Endothelial cell of coronary artery (primary cell): ENCODE measurements at places on chromosomes 1 and 21. TPM values are rescaled to one million over a fixed set of nuclear protein-coding genes. Genes with fewer than 3 reads are reported as not detected.

The TMEM269 gene
- total RNA-seq = not detected in 2 replicates

The LCE3E gene
- total RNA-seq = not detected in 2 replicates

The KLHL12 gene
- total RNA-seq = 26.8 and 33.9 TPM in 2 replicates

The PLPPR4 gene
- total RNA-seq = not detected in 2 replicates

The MAN1C1 gene
- total RNA-seq = 0.18 and 0.19 TPM in 2 replicates

The CR2 gene
- total RNA-seq = not detected in 2 replicates

The SYT14 gene
- total RNA-seq = 0.09 and 2.4 TPM in 2 replicates

The TSPEAR gene
- not detected in 2 replicates for total RNA-seq

The NKAIN1 gene
- under 0.01 TPM in 1 of 2 replicates, not detected in the other for total RNA-seq

The CACNA1S gene
- not detected in 2 replicates for total RNA-seq

The RCOR3 gene
- 9.4 and 15.0 TPM in 2 replicates for total RNA-seq

The RSPH1 gene
- 0.09 TPM in 1 of 2 replicates, not detected in the other for total RNA-seq

The OXCT2 gene
- 1.7 and 2.5 TPM in 2 replicates for total RNA-seq

The VHLL gene
- 0.09 TPM in 1 of 2 replicates, not detected in the other for total RNA-seq

The SLC45A1 gene
- 0.54 and 1.5 TPM in 2 replicates for total RNA-seq

The MR1 gene
- 2.0 and 7.4 TPM in 2 replicates for total RNA-seq

The FCRL2 gene
- not detected in 2 replicates for total RNA-seq

The GABRD gene
- not detected in 2 replicates for total RNA-seq

The LAMC2 gene
- 0.47 and 0.99 TPM in 2 replicates for total RNA-seq

The PLD5 gene
- not detected in 2 replicates for total RNA-seq
